HTR-8/SVneo (cell line): ENCODE measurements at places on chromosomes 6 and 20.

DNA sequence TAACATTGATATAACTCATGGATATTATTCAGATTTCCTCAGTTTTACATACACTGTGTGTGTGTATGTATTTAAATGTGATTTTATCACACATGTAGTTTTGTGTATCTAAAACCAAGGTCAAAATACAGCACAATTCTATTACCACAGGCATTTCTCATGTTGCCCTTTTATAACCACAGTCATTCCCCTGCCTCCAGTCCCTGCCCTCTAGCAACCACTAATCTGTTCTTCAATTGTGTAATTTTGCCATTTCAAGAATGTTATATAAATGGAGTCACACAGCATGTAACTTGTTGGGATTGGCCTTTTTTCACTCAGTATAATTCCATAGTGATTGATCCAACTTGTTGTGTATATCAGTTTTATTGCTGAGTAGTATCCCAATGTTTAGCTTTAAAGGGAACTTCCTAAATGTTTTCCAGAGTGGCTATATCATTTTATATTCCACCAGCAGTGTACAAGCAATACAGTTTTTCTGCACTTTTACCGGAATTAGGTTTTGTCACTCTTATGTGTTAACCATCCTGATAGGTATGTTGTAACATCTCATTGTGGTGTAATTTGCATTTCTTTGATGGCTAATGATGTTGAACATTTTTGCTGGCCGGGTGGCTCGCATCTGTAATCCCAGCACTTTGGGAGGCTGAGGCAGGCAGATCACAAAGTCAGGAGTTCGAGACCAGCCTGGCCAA, 338.2 kb downstream of the SOX4 start:
- DNase-seq, result no peak

GRCh38 chr6:16314296-16314695, 75.9 kb downstream of the GMPR start:
- DNase-seq, result no peak

- DNase-seq, result no peak
These were observed 2.7 kb downstream of the SRF start for GRCh38 chr6:43173591-43174262.

DNA sequence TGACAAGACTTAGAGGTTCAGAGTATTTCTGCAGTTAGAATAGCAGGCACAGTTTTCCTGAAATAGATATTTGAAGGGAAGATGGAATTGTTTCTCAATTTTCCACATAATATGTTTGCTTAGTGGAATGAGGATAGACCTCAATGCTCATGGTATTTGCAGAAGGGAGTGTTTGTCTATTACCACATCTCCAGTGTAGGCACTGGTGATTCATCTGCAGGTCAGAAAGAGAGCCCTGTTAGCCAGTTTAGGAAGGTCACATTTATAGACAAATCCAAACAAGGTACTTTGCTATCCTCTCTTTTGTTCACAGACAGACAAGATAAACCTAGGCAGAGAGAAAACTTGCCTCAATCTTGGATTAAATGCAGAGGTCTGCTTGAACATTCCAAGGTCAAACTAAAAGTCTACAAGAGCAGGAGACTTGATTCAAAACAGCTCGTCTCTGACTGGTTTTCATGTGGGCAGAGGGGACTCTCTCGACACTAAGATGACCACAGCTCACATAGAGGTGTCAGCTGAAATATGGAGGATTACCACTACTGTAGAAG, 22.8 kb downstream of the ISM1 start:
- no peak for DNase-seq

GRCh38 chr20:34859367-34859766, 13.3 kb downstream of the GGT7 start:
- no peak for DNase-seq

- DNase-seq, result no peak
These were observed 34.2 kb downstream of the RBM38 start for GRCh38 chr20:57425150-57426013.

DNA sequence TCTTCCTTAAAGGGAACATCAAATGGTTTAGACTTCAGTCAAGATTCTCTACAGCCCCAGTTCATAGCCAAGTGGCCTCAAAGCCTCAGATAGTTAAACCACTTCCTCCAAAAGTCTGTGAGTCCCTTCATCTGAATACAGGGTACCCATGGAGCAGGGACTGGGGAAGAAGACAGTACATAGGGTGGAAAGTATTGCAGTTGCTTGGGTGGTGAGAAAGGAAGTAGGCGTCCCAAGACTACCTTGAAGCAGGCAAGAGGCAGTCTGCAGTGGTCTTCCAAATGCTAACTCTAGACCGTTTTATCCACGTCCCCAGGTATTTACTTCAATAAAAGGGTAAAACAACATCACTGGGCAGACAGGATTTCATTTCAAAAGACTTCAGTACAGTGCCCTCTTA, 2.0 kb downstream of the FYN start:
- no peak for DNase-seq

DNA sequence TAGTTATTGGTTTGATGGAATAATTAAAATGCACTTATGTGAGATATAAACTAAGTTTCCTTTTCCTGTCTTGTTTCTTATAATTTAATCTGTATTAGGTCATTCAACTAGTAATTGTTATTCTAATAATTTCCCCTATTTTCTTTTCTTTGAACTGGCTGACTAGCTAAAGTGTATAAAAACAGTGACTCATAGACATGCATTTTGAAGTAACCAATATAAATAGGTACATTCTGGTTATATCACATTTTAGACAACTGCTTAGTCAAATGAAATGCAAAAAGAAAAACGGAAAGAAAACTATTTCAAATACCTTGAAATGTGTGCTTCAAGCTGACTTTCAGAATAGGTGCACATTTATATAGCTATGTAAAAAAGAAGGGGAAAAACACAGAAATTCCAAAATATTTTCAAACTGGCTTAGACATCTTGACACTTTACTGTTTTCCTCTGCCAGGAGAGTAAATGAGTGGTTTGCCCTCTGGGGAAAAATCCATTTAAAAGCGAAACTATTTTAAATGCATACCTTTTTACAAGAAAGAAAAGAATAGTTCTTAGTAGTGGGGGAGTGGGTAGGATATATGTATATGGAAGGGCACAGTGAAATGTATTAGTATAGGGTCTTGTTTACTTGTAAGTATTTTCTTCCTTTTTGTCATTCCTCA, 28.3 kb downstream of the KCNQ5 start:
- DNase-seq, result no peak

DNA sequence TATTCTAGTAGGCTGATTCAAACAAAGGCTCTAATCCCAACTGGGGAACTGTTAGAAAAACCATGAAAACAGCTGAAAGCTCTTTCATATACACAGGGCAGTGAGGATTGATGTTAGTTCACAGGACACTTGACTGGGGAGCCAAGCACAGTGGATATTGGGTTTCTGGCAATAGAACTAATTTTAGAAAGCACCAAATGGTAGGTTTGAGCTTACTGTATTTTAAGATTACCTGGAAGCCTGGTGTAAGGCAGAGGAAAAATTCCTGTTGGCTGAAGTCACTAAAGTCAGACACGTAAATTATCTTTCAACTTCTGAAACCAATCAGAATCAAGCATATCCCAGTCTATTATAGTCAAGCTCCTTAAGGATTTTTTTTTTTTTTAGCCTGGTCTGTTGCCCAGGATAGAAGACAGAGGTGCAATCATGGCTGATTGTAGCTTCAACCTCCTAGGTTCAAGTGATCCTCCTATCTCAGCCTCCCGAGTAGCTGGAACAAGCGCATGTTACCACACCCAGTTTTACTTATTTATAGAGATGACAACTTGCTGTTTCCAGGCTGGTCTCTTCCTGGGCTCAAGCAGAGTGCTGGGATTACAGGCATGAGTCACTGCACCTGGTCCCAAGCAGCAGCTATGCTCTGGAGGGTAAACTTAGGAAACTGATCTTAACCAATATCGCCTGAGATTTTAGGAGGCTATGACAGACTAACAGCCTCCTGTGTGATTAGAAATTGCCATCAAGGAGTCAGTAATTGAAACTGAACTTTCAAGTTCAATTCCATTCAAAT, 32.5 kb upstream of the SYNCRIP start:
- no peak for DNase-seq

DNA sequence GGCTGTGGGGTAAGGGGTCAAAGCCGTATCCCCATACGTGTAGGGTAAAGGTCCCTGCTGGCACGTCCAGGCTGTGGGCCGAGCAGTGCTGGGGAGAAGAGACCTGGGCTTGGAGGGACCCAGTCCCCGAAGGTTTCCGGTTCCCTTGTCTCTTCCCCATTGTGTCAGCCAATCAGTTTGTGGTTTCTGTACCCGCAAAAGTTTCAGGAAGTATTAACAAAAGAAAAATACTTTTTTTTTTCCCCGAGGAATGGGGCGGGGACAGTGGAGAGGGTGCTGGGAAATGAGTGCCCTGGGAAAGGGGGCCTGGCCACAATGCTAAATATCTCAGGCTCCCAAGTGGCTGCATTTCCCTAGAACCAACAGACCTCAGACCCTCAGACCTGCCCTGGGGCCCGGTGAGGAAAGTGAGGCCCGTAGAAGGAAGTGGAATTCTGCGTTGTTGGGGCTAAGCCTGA, 15.2 kb upstream of the AMD1 start:
- DNase-seq, result no peak

DNA sequence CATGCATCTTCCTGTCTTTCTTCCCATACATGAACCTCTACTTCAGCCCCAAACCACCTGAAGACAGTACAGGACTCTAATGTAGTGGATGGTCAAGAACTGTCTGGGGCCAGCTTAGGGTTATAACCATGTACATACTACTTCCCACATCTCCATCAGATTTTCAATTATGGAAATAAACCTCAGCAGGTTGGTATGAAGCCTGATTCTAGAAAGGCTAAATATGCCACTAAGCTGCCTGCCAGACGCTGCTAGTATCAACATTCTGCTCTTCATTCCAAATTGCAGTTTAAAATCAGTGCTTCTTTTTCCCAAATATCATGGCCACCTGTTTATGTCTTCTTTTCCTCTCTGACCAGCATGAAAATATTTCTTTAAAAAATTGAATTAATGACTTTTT, 99.2 kb upstream of the ID4 start:
- no peak for DNase-seq

DNA sequence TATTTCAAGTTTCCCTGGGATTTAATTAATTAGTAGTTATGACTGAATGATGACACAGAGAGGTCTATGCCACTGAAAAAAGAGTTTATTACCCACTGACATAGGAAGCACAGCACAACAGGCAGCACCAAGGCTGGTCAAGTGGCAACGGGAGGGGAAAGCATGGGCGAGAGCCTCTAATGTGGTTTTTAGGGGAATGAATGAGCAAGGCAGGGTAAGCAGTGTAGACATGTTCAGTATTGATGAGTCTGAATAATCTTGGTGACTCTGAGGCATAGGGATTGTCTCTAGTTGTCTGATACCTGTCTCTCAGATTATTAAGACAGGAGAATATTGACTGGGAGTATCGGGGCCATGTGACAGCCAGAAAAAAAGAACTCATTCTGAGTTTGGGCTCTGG, 46.3 kb downstream of the RPP21 start:
- DNase-seq, result no peak

DNA sequence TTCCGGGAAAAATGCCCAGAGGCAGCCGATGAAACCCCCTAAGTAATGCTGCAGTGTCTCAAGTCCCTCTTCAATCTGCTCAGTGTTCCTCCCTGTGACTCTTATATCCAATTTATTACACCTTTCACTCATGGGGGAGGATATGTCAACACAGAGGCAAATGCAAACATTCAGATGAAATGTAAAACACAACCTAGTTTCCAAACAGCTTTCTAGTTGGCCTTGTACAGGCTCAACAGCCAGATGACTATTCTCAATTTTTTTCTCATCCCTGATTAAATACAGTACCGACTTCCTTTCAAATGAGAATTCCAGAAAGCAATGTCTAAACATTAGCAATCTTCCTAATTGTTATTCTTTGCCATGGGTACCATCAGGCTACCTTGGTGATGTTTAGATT, 65.0 kb downstream of the BLOC1S5 start:
- no peak for DNase-seq

- no peak for DNase-seq
These were observed 98.4 kb upstream of the DUSP22 start for GRCh38 chr6:193773-194310.

DNA sequence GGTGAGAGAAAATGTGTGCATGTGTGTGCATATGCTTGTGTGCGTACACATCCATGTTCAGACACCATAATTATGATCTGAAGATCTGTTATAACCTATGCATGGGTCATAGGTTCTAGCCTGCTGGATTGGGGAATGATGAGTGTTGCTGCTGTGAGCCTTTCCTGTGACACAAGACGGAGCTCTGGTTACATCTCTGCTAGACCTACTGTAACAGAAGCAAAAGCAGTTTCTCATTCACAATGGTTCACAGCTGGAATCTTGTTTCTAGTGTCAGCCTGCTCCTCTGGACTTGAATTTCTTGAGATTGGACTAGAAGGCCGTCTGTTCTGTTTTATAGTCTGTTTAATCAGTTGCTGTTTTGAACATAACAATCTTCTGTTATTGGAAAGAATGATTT, 40.1 kb downstream of the DEFB114 start:
- DNase-seq, result no peak

- DNase-seq, result no peak
These were observed 6.6 kb downstream of the SULF2 start for GRCh38 chr20:47778398-47779354.

DNA sequence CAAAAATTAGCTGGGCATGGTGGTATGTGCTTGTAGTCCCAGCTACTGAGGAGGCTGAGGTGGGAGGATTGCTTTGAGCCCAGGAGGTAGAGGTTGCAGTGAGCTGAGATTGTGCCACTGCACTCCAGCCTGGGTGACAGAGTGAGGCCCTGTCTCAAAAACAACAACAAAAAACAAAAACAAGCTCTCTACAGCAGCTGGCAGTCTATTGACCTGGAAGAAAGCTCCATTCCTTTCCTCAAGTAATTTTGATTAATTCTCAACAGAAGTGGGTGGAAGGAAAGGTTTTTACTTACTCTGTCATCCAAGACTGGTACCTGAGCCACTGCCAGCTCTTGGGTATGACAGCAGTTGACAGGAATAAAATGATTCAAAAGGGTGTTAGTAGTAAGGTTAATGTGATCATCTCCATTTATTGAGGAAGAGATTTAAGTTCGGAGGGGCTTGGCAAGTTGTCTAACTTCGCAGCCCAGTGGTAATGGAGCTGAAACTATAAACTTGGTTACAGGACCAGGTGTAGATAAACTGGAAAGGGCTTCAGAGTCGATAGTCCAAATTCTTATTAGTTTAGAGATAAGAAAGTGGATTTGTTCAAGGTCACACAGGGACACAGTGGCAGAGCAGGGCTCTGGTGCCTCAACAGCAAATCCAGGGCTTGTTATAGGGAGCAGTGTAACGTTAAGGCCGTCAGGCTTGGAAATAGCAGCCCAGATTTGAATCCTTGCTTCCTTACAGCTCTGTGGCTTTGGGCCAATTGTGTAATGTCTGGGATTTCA, 14.8 kb downstream of the SRSF3 start:
- no peak for DNase-seq

GRCh38 chr6:158506601-158507000, 53.3 kb upstream of the TMEM181 start:
- DNase-seq, result peak; percentile 26

GRCh38 chr6:157487110-157487773, 106.3 kb downstream of the ZDHHC14 start:
- no peak for DNase-seq
